EH (cell line): ENCODE measurements at places on chromosomes 7 and 10.
A peak's percentile ranks its signal among the peaks of the same experiment; 100 is the strongest.

DNA sequence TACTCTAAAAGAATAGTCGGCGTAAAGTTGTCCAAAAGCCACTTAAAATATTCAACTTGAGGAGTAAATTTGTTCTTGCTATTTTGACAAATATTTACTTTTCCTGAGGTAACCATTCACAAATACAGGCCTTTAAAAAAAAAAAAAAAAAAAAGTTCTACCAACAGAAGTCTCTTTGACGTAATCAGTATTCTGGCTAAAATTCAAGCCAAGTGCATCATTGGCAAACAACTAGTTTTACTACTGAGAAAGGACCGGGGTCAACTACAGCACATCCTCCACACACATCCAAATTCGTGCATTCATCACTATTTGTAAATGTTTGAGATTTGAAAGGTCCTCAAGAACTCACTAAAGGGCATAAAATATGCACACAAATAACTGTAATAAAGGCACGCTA, 2.0 kb downstream of the OAT start:
- DNase-seq, result peak; percentile 24

DNA sequence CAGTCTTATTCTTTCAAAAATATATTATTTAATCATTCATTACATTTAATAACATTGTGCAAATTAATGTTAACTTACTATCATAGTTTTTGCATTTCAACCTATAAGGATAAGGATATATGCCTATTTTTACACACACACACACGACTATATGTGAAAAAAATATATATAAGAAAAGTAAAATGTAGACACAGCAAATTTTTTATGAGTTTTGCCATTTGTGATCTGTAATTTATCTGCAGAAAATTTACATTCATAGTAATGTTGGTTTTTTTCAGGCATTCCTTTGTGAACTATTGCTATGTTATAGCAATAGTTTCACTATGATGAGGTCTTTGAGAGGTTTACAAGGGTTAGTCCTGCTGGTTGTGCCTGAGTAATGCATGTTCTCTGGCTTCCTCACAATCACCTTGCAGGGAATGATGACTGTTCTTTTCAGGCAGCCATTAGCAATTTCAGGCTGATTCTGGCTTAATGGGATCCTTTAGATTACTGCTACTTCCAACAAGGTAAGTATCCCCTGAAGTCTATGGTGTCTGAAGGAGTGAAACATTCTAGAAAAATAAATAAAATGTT, 183.7 kb upstream of the CDK1 start:
- DNase-seq, result no peak

DNA sequence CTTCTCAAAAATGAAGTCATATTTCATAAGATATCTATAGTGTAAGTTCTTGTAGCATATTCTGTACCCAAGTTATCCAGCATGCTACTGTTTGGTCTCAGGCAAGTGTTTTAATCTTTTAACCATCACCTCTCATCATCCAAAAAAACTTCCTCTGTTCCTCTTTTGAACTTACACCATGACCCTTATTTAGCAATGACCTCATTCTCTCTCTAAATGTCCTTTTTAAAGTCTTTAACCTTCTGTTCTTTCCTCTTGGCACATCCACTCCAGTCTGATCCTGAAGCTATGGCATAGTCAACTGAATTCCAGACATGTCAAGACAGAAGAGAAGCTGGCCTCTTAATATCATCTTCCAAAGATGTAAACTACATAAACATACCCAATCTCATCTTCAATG, 26.2 kb downstream of the PPP3CB start:
- no peak for DNase-seq

DNA sequence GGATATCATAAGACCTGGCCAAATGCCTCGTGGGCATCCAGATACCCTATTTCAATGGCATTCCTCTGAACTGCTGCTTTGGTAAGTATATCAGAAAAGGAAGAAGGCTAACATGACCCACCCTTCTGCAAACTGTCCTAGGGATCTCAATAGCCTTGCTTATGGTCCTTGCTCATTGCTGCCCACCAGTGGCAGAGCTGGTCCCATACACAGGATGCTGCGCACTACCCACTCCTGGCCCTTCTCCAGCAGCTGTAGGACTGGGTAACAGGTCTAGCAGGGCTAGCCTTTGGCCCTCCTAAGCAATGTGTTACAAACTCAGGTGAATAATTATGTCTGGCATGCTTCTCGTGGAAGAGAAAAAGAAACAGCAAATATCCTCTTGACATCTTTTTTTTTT, 72.5 kb downstream of the C10orf90 start:
- peak; percentile 59 for DNase-seq

DNA sequence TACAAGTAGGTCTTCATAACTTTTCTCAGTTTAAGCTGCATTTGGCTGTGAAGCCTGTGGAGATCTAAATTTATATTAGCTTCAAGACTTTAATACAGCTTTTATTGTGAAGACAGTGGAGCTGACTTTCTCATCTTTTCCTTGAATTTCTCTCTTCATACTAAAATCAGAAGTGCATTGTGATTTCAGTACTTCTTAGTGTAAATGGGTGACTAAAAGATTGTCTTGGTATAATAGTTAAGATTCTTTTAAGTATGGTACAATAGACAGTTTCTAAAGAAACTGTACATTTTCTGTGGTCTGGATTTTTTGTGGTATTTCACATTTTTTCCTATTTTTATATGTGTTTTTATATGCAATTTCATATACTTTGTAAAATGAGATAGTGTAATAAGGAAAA, 21.0 kb upstream of the DDX21 start:
- DNase-seq, result no peak

DNA sequence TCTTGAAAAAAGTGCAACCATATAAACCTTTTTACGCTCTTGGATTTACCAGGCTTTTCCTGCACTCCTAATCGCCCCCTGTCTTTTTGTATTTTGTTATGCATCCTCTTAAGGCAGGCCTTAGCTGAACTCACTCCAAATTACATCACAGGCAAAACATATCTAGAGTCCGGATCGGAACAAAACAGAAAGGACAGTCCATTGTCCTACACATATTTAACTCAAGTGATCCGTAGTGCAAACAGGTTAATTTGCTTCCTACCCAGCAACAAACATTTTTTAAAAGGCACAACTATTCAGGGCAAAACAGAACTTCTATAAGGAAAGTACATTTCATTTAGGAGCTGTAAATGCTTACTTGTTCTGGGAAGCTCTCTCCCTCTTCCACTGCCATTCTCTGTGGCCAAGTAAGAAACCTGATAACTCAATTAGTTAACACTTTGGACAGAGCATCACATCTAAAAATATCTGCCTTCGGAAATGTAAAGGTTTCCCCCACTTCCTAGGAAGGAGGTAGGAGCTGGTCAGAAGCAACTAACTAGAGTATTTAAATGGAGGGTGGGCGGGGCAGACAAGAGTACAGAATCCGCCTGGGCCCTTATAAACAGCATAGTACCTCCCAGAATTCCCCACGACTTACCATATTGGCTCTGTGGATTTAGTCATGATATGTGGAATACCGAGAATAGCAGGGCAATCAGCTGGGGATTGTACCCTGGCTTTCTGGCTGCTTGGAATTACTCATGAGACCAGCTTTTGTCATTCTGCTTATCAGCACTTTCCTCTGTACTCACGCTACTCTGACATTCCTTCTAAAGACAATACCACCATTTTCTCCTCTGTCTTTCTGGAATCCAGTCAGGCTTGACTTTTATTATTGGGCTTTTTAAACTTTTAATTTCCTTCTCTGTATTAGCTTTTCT, 89.5 kb downstream of the ANK3 start:
- no peak for DNase-seq

- no peak for DNase-seq
Measured at GRCh38 chr7:157707983-157708918, 371.4 kb downstream of the DNAJB6 start.

- DNase-seq, result peak; percentile 19
Measured at GRCh38 chr7:55178863-55179773, 160.3 kb downstream of the EGFR start.

DNA sequence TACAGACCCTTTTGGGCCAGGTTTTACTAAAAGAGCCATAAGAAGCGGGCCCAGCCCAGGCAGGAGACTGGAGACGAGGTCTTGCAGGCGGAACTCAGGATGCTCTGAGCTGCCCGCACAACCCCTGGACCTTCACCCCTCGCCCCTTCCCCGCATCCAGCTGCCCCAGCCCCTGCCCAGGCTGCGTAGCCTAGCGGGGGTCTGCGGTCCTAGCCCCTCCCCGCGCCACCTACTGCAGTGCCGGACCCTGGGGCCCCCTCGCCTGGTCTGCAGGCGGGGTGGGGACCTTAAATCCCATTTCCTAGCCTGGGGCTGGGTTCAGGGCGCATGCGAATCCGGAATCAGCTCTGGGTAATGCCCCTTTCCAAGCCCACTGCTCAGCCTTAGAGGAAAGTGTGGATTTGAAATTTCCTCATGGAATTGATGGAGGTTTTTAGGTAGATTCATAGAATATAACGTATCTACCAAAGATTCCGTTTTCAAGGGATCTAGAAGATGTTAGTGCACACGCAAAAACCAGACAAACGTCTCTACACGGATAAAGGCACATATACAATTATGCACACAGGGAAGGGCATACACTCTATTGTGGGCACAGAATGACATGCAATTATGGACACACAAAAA, 546 bp upstream of the HOXA3 start:
- no peak for DNase-seq

DNA sequence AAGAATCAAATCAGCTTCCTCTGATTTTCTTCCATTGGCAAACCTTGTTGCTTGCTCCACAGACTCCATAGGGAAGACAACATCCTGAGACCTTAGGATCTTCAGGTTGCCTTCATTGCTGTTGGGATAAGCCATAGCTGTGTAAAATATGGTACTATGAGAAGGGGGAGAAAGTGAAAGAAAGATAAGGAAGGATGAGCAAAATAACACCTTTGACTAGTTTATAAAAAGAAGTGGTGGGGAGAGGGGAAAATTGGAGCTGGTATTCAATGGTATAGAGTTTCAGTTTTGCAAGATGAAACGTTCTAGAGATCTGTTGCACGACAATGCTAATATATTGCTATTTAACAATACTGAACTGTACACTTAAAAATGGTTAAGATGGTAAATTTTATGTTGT, 180.4 kb upstream of the PHYHIPL start:
- DNase-seq, result no peak
